ENCODE measurements at places on chromosomes 11 and 22.
A peak's percentile ranks its signal among the peaks of the same experiment; 100 is the strongest.

DNA sequence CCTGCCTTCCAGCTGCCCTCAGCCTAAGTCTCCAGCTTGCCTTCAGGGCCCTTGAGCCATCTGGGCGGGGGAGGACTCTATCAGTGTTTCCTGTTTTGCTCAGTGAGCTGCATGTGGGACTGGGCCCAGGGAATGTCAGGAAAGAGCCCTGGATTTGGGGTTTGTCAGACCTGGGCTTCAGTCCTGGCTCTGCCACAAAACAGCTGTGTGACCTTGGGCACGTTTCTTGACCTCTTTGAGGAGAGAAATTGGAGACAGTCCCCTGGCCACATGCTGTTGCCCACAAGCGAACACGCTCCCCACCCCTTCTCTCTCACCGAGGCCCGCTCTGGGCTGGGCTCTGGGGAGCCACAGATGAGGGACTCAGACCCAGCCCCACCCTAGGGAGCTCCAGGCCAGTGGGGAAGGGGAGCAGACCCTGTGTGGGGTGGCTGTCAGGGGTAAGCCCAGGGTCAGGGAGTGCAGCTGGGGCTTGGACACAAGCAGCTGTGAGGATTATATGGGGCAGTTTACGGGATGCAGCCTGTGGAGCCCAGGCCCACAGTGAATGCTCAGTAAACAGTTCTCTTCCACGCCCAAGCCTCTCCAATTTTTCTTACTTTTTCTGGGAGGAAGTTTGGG lies 12.3 kb downstream of the MYO7A start:
- no peak for DNase-seq

GRCh38 chr11:62665075-62665598 lies at the start of the genes C11orf98 and CSKMT:
C11orf98 (minus strand) TSS chr11:62665210; CDS start chr11:62665169, 41 bp downstream.
CSKMT (plus strand) TSS chr11:62665312; CDS start chr11:62665880, 568 bp downstream.
- DNase-seq = peak; percentile 94

DNA sequence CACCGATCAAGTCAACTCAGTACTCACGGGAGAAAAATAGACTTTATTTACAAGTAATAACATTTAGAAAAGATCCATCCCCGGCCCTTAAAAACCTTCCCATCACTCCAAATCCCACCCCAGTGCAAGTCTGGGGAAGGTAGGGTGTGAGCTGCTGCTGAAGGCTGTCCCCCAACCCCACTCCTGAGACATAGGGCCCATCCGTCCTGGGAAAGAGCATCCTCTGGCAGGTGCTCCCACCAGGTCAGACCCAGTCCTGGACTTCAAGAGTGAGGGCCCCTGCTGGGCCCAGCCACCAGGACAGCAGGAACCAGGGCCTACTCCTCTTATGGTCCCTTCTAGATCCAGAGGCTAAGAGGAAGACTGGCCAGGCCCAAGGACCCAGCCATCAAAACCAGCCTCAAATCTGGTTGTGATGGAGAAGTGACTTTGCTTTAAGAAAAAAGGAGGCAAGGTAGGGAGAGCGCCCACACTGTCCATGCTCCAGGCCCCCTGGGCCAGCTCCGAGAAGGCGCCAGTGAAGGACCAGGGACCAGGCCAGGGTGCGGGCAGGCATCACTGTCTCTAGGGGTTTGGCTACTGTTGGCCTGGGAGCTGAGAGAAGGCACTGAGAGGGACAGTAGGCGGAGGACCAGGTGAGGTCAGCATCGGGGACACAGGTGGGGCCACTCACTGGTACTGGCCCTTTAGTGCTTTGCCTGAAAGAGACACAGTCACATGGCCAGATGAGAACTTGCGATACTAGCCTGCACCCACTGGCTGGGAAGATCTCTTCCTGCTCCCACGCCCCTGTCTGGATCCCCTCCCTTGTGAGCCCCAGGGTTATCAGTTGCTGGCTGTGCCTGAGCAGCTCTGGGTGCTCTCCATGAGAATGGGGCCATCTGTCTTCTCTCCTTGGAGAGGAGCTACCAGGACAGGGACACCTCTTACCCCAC lies 4.4 kb downstream of the IL18BP start:
- no peak for DNase-seq

GRCh38 chr11:86106916-86107315 lies 38.0 kb upstream of the PICALM start:
- DNase-seq = no peak

DNA sequence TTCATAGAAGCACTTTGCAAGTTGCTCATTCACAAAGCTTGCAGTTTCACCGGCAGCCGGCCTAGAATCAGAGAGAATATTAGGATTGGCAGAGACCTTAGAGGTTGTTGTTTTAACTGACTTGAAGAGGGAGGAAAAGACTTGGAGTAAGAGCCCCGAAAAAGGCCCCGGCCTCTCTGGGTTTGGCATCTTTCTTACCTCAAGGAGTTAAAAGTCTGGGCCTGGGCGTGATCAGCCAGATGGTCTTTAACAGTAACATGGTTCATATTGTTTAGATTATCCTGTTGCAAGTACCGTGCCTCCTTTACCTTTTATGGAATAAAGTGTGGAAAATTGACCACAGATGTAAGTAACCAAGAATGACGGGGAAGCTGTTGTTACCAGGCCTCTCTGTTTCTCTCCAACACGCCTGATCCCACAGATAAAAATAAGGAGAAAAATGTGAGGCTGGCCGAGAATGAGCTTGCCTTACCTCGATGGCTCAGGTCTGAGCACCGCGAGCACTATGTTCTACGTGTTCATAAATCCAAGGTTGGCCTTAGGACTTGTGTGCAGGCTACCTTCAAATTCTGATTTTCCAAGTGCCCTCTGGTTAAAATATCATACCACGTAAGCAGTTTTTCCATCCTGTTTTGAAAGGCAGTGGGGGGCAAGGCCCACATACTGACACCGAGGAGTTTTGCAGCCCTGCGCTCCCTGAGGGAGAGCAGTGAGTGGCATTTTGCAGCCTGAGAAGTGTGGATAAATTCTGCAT lies 56.4 kb downstream of the PARVA start:
- DNase-seq = no peak

- DNase-seq = no peak
Measured at GRCh38 chr11:61486011-61486620, 22.4 kb upstream of the LRRC10B start.
